RPMI7951 (cell line): ENCODE measurements at places on chromosomes 1 and 21.

GRCh38 chr1:164261691-164262240 is 297.2 kb upstream of the PBX1 start:
- no peak for DNase-seq

DNA sequence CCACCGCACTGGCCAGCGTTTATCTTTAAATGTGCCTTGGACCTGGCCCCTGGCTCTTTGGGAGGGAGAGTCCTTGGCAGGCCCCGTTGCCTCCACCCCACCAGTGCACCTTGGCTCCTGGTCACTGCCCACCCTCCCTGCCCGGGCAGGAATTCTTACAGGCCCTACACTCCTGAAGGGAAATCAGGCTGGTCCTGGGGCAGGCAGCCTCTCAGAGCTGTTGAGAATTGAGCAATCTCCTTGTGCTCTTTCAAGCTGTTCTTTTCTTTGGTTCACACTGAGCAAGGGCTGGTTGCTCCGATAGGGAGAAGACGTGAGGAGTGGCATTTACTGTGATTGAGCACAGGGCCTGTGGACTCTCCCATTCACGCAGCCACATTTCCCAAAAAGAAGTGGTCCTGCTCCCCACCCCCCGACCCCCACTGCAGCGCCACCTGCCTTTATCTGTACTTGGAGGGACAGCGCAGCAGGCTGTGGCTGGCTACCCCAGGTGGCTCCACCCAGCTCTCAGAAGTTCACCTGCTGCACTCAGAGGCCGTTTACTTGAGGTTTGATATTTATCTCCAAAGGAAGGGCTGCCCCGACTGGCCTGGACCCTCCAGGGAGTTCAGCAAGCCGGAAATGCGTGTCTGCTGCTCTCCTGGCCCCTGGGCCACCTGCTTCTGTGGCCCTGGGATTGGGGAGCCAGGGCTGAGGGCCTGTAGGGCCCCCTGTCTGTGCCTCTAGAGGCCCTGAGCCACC is 47.8 kb downstream of the SKI start:
- DNase-seq: no peak

DNA sequence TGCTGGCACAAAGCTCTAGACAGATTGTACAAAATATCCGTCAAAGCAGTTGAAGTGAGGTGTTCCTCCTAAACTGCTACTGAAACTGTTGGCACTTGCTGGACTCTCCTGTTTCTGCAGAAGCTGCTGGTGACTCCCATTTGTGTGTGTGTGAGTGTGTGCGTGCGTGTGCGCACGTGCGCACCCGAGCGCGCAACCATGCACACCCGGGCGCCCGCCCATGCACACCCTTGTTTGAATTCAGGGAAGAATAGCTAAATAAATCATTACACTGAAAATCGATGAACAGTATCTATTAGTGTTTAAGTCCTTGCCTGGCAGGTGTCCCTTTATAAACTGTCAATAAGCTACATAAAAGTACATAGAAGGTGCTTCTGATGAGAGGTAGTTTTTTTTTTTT is 156.4 kb upstream of the B3GALT2 start:
- no peak for DNase-seq

GRCh38 chr1:64750092-64750491 is 5.2 kb downstream of the RAVER2 start:
- no peak for DNase-seq

DNA sequence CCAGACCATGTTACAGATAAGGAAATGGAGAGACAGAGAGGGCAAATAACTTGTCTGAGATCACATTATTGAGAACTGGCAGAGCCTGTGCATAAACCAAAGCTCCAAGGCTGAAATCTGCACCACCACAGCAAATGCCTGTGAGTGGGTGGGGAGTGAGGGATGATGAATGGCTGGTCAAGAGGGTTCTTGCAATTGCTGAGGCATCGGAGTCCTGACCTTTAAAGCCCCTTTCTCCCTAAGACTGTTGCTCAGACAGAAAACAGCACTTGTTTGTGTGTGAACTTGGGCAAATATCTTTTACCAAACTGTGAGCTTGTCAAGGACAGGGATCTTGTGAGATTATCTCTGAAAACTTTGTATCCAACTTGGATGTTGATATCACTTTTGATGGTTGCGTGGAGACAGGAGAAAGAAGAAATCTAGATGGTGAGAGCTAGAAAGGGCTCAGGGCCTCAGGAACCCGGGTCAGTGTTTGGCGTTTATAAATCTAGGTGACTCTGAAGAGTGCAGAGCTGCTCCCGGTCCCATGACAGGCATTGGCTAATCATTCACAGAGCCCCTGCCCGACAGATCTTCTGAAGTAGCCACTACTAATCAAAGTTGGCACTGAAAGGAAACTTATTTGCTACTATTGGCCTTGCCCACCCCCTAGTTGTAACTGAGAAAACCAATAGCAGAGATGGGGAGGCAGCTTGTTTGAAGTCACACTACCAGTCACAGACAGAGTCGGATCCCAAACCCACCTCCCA is 122.3 kb downstream of the FOXD2 start:
- DNase-seq: no peak

DNA sequence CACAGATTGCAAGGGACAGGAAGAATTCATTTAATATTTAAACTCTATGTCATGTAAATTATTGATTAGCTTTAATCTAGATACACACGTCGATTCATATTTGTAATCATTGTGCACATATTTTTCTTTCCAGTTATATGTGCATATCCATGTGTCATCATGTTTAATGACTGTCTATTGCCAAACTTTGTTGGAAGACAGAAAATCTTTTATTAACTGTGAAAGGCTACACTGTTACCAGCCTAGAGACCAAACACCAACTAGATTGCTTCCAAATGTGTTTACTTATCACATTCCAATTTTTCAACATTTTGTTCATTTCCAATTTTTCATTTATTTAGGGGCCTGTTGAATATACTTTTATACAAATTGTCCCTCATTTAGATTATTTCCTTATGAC is 43.2 kb upstream of the CACHD1 start:
- no peak for DNase-seq

DNA sequence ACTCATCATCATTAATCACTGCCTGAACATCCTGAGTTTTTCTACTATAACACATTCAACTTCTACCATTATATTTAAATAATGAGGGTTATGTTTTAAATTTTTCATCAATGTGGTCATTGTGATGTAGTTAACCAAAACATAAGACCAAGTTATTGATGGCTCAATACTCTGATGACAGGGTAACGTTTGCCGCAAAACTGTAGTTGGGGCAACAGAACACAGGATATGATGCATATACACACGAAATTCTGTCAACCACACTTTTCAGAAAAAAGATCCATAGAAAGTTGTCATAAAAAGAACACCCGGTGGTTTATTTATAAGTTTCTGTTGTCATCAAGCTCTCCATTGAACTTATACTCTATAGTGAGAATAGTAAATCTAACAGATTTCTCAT is 121.7 kb upstream of the COL11A1 start:
- peak; percentile 14 for DNase-seq

GRCh38 chr21:32278103-32278502 is 746 bp downstream of the MIS18A start:
- peak; percentile 12 for DNase-seq

DNA sequence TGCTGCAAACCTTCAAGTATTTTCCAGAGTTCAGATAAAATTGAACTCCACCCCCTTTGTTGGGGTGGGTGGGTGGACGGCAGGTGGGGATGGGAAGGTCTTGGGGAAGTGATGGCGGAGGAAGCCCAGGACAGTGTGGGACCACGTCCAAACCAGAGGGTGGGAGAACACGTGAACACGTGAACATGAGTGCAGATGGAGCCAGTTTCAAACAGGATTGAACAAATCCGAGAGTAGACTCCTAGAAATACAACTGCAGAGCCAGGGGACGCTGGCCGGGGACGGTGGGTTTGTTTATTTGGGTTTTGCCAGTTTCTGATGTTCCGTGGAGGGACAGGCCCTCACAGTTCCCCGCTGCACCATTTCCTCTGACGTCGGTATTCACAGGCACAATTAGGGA is 2.9 kb downstream of the KRTAP10-2 start:
- DNase-seq: no peak

DNA sequence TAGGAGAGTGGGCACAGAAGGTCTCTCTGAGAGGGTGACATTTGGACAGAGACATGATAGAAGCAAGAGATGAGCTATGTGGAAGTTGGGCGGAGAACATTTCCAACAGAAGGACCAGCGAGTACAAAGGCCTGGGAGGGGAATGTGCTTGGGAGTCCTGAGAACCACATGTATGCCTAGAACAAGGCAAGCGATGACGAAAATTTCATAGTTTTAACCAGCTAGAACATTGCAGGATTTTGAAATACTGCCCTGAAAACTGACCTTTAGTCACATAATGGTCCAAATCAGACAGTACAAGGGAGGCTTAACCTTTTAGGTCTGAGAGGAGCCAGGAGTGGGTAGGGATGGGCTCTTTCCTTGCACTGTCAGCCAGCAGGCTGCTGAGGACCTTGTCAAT is 68.0 kb downstream of the MRPS6 start:
- DNase-seq: no peak

DNA sequence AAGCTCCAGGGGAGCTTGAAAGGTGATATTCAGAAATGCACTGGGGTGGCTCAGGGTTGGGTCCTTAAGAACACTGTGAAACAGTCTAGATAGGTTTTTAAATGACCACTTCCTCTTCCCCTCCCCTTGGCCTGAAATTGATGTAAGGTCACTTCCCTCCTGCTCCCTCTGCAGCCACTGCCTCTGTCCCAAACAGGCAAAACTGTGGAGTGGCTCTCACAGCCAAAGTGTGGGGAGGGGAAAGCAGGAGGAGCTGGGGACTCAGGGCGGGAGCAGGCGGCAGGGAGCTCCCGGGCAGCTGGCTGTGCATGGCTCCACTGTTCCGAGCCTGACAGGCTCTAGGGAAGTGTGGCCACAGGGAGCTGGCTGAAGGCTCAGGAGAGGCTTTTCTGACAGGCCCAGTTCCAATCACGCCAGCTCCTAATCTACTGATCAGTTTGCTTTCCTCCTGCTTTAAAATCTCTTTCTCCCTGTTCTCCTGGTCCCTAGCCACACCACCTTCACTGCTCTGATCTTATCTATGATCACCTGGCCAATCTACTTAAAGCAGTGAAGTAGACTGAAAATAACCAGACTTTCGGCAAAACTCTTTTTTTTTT is 5.1 kb upstream of the CSRP1 start:
- DNase-seq: peak; percentile 53

- DNase-seq: peak; percentile 99
These were observed 632.0 kb downstream of the SMYD3 start for GRCh38 chr1:245874942-245875580.

DNA sequence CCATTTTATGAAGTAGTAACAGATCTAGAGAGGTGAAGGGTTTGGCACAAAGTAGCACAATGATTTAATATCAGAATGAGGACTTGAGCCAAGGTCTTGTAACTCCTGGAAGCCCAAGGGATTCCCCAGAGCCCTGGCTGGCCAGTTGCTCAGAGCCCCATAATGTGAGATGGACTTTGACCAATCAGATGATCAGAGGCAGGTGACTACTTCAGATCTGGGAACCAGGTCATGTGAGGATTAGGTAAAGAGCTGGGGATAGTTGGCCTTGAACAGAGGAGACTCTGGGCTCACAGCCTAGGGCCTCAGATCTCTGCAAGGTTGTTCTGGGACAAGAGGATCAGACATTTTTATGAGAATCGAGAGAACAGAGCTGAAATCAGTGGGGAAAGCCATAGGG is 18.9 kb downstream of the SHISAL2A start:
- no peak for DNase-seq

DNA sequence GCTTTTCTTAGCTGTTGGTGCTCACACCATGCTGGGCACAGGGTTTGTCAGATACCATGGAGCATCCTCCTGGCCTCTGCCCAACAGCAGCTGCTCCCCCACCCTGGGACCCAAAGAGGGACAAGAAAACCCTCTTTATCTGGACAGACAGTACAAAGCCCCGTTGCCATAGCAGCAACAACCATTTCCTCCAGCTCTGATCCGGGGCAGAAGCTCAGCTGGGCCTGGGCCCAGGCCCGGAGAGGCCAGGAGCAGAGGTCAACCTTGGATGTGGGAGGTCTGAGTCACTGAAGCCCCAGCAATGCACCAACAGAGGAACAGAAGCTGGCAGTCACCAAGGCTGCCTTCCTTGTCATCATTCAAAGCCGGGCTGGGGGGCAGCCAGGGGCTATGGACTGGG is 228.4 kb upstream of the POU3F1 start:
- DNase-seq: peak; percentile 43

DNA sequence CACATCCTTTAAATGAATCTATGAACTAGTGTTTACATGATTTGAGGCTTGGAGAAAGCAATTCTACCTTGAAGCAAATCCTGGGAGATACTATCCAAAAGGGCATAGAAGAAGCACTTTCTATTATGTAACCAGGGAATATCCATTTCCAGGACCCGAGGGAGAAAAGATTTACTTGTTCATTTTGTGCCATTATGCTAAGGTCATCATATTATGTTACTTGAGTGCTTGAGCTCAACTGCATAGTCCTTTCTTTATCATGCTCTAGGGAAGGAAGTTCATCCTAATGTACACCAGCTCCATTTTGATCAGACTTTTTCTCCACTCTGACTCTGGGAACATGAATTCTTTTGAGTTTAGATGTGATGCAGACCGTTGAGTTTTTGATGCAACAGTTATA is 188.6 kb upstream of the SNX7 start:
- DNase-seq: no peak

DNA sequence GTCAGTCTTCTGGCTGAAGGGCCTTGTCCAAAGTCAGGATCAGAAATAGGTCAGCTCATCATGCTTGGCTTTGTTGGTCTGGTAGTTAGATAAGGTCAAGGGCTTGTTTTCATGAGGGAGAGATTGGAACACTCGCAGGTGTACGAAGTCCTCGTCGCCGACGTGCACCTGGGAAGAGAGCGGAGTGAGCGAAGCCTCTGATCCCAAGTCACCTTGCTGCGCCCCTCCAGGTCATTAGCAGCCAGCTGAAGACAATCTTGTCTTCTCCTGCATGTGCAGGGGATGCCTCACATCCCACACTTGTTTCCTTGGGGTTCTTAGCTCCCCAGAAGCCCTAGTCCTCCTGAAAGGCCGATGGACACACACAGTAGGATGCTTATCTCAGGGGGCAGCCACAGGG is 1.9 kb downstream of the CSTB start:
- DNase-seq: no peak

DNA sequence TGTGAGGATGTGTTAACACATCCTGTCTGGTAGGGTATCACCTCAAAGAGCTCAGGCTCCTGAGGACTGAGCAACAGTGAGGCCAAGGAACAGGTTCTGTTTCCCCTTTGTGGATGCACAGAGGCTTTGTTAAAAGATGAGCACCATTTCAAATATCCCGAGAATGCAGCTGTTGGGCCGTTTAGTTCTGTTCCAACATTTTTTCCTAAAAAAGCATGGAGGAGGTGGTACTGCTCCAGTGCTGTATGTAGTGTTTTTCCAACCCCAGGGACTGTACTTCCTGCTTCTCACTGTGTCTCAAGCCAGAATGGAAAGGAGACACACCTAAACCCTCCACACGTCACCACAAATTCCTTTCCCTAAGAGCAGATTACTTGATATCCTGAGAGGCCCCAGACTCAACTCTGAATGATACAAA is 53.8 kb upstream of the BCL10 start:
- peak; percentile 91 for DNase-seq

DNA sequence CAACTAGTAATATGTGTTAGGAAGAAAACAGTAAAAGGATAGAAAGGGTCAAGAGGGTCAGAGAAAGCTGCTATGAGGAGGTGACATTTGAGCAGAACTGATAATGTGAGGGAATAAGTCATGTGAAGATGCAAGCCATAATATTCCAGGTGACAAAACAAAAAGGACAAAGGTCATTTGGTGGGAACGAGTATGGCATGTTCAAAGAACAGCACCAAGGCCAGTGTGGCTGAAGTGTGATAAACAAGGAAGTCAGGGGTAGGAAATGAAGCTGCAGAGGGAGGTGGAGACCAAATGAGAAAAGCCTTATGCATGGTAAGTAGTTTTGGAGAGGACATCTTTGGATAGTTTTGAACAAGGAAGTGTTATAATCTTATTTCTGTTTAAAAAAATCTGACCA is 46.7 kb downstream of the LPGAT1 start:
- DNase-seq: no peak
